ENCODE measurements at places on chromosomes 11 and 22.

DNA sequence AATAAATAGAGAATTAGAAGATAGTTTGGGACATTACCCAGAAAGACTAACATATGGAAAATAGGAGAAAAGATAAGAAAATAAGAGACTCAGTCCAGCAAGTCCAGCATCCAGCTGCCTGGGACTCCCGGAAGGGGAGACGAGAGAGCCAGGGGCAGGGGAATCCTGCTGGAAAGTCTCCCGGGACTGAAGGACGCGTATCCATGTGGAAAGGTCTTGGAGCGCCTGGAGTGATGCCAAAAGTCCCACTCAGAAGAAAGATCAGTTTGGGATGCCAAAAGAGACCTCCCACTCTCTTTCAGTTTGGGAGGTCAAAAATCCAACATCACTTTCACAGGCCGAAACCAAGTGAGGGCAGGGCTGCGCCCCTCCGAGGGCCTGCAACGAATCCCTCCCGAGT is 30.7 kb downstream of the LRFN4 start:
- DNase-seq: no peak

GRCh38 chr11:75024068-75024449 is 35.3 kb downstream of the NEU3 start:
- no peak for DNase-seq

DNA sequence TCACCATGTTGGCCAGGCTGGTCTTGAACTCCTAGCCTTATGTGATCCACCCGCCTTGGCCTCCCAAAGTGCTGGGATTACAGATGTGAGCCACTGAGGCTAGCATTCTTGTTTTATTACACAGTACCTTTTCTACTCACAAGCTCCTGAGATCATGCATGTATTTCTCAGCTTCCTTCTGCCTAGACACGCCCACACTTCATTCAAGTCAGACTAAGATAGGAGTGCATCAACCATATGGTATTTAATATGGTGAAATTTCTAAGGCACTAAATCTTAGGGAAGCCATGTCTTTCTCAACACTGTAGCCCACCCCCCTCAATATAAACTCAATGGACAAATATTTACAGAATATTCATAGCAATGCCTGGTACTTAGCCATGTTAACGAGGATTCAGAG is 62.1 kb downstream of the SLC25A17 start:
- no peak for DNase-seq

DNA sequence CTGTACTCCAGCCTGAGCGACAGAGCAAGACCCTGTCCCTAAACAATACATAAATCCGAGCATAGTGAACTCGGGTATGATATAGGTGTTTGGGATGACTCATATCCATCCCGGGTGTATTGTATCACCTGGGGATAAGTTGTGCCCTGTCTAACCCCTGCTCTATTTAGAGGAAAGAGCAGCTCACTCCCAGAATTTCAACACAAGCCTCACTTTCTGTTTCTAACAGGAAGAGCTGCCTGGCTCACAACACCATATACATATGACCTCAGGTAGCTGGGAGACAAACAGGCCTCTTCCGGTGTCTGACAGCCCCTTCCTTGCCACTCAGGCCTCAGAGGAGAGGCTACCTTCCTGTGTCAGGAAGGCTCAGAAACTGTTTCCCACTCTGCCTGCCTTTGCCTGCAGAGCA is 9.9 kb upstream of the MICALL1 start:
- no peak for DNase-seq

DNA sequence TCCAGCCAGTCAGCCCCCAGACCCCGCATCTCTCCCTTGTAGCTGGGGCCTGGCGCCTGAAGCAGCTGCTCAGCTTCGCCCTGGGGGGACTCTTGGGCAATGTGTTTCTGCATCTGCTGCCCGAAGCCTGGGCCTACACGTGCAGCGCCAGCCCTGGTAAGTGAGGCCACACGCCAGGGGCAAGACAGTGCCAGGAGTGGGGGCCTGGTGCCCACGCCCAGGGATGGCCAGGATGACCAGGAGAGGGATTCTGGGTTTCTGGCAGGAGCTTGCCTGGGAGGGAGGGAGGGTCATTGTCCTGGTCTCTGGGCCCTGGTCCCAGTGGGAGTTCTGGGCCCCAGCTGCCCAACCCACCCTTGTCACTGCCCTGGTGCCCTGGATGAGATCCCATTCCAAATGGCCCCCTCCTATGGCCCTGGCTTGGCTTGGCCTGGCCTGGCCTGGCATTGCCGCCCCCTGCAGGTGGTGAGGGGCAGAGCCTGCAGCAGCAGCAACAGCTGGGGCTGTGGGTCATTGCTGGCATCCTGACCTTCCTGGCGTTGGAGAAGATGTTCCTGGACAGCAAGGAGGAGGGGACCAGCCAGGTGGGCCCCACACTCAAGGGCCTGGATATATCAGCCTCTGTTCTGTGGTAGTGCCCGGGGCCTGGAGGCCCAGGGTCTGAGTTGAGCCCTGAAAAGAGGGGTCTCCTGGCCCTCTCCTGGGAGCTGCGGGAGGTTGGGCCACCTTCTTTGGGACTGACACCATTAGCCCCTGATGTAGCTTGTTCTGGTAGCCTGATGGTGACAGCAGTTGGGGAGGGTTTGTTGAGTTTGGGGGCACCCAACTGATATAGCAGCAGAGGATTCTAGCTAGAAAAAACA is 3.7 kb downstream of the SLC39A13 start:
- no peak for DNase-seq

DNA sequence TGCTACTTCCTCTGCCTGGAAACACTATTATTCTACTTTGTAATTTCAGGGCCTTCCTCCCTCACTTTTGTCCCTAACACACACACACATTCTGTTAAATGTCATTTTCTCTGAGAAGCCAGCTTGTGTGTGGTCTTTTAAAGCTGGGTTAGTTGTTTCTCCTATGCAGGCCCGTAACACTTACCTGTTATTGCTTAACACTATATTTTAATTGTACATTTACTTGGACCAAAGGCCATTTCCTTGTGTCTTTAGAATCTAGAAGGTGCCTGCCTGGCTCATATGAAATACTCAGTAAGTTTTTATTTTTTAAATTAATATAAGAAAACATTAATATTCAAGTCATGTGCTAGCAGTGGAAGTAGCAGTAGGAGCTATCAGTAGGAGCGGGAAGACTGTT is 30.6 kb downstream of the FAR1 start:
- DNase-seq: no peak

DNA sequence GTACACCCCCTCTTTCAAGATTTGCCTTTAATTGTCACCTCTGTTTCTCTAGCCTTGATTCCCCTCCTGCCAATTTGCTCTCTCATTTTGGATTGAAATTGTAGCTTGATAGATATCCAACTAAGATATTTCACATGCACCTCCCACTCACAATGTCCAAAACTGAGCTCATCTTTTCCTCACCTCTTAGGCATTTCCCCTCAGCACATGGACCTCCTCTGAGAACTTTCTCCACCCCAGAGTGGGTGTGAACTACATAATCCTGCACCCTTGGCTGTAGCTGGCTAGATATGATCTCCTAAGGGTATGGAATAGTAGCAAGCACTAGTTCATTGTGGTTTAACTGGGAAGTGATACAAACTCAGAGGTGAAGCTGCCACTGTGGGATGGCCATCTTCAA is 91.5 kb upstream of the SESN3 start:
- no peak for DNase-seq

- no peak for DNase-seq
These were observed 7.0 kb upstream of the CASP12 start for GRCh38 chr11:104905271-104905670.

DNA sequence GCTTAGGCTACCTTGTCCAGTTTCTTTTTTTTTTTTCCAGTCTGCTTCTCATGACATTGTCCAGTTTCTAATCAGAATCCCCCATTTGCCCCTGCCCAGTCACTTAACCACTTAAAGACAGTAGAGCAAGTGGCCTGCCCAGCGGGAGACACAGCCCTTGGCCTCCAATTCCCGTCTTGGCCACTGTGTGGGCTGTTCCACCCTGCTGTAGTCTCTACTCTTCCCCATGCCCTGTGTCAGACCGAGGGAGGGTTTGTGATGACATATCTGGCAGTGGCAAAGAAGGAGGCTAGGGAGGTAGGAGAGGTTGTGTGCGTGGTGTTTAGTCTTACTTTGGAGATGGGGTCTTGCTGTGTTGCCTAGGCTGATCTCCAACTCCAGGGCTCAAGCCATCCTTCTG is 11.5 kb downstream of the PPFIA1 start:
- no peak for DNase-seq

- DNase-seq: no peak
These were observed 5.5 kb upstream of the PIM3 start for GRCh38 chr22:49954991-49955580.
